Activated T-cell treated with anti-CD3 and anti-CD28 coated beads, Interleukin-2, amount 50 U/mL, for 72 hours (primary cell): ENCODE measurements at places on chromosomes 12 and 14.

DNA sequence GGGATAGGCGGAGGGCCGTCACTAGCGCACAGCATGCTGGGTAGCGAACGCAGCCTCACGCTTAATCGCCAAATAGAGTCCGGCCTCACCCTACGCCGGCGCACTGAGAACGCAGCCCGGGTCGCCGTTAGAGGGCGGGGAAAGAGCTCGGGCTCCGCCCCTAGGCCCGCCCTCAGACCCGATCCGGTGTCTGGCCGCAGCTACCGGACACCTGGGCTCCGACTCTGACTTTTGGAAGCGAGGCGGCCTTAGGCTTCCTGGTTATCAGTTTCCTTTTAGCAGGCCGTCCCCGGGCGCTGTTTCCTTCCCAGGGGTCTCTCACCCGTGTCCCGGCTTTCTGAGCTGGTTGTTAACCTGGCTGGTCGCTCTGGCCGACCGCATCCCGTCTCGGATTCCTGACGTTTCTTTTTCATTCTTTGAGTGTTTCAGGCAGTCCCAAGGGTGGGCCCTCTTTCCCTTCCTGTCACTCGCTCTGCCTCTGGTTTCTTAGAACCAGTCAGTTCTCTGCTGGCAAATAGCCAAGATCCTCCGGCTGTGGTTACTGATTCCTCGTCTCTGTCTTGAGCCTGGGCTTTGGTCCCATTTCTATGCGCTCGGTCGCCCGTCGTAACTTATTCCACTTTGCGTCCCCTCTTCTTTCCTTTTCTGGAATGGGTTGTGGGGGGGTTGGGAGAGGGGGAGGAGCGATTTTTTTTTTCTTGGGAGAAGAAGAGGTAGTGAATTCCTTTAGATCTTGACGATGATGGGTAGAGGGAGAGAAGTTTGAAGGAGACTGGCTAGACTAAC is 464 bp upstream of the STRN3 start:
- peaks cover 70% of the 10 kb centered on the region for H3K4me1 ChIP-seq
- H3K4me3 ChIP-seq = peak overlapping the region; percentile 97
- DNase-seq = peak; percentile 94
- H3K27me3 ChIP-seq = no peaks in the 10 kb centered on the region
- H3K36me3 ChIP-seq = peaks cover 5% of the 10 kb centered on the region
- H3K27ac ChIP-seq = peak overlapping the region; percentile 99

DNA sequence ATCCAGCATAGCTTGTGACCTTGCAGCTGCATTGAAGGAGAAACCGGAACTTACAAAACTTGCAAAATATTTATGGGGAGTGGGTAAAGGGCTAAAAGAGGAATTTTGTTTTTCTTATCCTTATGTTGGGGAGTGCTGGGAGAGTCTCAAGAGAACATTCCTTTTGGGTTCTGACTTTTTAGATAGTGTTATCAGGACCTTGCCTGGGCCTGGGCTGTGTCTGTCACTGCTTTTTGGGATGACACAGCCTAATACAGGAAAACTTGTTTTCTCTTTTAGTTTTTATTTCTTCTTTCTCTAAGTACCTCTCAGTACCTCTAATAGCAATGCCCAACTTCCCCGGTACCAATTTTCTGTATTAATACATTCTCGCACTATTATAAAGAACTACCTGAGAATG is 850.6 kb downstream of the RPS29 start:
- H3K4me1 ChIP-seq = no peaks in the 10 kb centered on the region
- no peak overlapping the region for H3K4me3 ChIP-seq
- H3K27me3 ChIP-seq = no peaks in the 10 kb centered on the region
- no peak overlapping the region for H3K27ac ChIP-seq
- H3K36me3 ChIP-seq = no peaks in the 10 kb centered on the region

DNA sequence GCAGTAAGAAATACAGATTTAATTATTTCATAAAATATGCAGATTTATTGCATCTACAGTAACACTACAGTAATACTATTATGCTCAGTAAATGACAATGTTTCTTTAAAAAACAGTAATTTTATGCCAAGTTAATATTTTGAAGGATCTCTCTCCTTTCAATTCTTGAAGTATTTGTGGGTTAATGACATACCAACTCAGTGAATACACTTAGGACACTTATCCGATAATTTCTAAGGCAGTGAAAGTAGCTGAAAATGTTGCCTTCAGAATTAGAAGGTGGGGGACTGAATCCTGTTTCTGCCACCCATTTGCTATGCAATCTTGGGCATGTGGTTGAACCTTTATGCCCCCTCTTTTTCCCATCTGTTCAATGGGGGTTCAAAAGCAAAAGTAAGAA is 24.8 kb upstream of the IFNG-AS1 start:
- no peaks in the 10 kb centered on the region for H3K27me3 ChIP-seq
- H3K4me1 ChIP-seq = no peaks in the 10 kb centered on the region
- no peak overlapping the region for H3K27ac ChIP-seq
- no peak for DNase-seq
- no peaks in the 10 kb centered on the region for H3K36me3 ChIP-seq

DNA sequence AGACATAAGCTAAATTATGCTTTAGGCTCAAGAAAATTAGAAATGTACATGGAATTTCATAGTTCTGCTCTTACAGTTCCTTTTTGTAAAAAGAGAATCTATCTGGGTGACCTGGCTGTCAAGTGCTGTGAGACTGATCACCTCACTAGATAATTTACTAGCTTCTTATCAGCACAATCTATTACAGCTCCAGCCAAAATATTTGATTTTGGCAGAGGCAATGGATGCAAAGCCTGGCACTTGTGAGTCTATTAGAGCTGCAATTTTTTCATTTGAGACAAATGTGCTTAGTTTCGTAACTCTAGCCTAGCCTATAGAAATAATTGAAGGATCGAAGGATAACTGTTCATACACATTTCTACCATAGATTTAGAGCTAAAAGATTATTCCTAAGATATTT is 927.5 kb downstream of the SLC6A15 start:
- H3K27me3 ChIP-seq = no peaks in the 10 kb centered on the region
- no peak overlapping the region for H3K27ac ChIP-seq
- DNase-seq = no peak
- no peak overlapping the region for H3K4me3 ChIP-seq
- no peaks in the 10 kb centered on the region for H3K4me1 ChIP-seq

DNA sequence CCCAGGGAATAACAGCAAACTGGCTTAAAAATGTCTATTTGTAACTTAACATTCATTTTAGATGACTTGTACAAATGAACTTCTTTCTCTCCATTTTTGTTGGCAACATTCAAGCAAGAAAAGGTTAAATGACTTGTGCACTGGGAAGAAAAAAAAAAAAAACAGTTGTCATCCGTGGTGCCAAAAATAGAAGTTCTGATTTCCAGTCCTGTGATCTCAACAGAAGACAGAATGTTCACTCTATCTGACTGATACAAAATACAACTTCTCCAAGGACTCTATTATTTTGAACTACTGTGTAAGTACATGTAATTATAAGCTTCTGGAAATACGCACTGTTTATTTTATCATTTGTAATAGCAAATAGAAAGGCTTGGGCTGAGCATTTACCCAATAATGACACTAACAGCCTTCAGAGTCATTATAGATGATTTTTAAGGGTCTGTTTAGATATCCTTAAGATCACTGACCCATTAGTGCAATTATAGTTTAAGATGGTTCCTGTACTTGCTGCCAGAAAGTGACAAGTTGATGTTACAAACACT is 59.9 kb downstream of the LIN7A start:
- no peaks in the 10 kb centered on the region for H3K36me3 ChIP-seq
- no peaks in the 10 kb centered on the region for H3K4me1 ChIP-seq
- no peak for DNase-seq
- no peaks in the 10 kb centered on the region for H3K27me3 ChIP-seq
- H3K27ac ChIP-seq = no peak overlapping the region

DNA sequence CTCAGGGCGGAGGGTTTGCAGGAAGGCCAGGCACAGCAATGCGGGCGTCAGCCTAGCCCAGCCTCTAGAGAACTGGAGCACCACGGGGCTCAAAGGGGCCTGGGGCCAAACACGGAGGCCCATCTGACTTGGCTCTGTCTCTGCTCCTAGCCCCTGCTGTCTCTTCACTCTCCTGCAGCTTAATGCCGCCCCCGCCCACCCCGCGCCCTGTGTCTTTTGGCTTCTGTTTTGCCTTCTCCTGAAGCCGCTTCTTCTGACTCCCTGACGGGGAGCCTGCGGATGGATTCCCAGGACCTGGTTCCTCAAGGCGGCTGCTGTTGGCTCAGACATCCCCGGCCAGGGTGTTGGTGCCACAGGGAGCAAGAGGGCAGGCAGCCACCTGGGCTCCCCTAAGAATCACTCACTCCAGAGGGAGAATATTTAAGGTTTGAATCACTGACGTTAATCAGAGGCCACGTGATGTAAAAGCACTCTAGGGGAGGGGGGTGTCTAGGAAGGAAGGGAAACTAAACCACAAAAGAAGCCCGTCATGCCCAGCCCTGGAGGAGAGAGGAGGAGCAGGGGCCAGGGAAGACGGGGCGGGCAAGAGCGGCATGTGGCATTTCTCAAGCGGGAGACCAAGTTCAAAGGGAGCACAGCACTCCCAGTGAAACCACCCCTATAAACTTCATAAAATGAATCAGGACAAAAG is 36.9 kb upstream of the PRMT8 start:
- no peak for DNase-seq
- H3K27ac ChIP-seq = no peak overlapping the region
- peaks cover 26% of the 10 kb centered on the region for H3K27me3 ChIP-seq

- peaks cover 44% of the 10 kb centered on the region for H3K4me1 ChIP-seq
- H3K36me3 ChIP-seq = peaks cover 16% of the 10 kb centered on the region
- peak; percentile 28 for DNase-seq
- peak overlapping the region; percentile 86 for H3K4me3 ChIP-seq
- H3K27me3 ChIP-seq = no peaks in the 10 kb centered on the region
Observed at GRCh38 chr14:92122351-92122677, 545 bp downstream of the CPSF2 start.

DNA sequence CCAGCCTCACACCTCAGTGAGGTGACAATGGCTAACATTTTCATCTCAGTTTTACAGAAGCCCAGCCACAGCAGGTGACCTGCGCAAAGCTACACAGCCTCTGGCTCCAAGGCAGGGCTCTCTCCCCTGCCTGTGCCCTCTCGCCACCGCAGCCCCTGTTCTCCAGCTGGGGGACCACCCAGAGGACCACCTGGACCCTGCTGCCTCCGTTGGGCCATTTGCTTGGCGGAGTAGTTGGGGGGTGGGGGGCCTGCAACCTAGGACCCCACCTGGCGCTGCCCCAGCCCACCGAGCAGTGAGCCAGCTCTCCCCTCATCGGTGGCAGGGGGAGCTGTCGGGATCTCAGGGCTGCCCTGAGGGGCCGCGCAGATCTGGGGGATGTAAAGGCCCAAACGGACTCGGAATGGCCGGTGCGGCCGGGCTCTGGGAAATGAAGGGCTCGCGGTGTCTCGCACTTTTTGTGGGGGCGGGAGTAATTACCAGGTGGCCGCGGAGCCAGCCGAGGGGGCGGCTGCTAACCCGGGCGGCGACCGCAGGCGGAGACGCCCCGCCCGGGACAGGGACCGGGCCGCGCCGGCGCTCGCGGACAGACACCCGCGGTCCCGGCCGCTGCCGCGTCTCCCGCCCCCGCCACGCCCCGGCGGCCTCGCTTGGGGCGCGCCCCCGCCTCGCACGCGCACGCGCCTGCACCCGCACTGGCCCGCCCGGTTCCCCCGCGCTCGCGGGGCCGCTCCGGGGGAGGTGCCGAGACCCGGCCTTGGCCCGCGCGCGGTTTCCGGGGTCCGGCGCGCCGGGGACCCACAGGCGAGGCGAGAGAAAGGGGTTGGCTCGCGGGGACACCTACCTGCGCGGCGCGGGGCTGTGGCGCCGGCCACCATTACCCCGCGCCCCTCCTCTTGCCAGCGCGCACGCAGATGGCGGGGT is 8.6 kb upstream of the GPR68 start:
- peak overlapping the region; percentile 51 for H3K27ac ChIP-seq
- H3K27me3 ChIP-seq = no peaks in the 10 kb centered on the region
- peaks cover 84% of the 10 kb centered on the region for H3K4me1 ChIP-seq
- peak; percentile 53 for DNase-seq
- H3K4me3 ChIP-seq = peak overlapping the region; percentile 75
- H3K36me3 ChIP-seq = peaks cover 5% of the 10 kb centered on the region

- no peak for DNase-seq
- H3K36me3 ChIP-seq = no peaks in the 10 kb centered on the region
- H3K27me3 ChIP-seq = no peaks in the 10 kb centered on the region
- H3K4me1 ChIP-seq = no peaks in the 10 kb centered on the region
- no peak overlapping the region for H3K4me3 ChIP-seq
- no peak overlapping the region for H3K27ac ChIP-seq
Observed at GRCh38 chr12:19369691-19370148, 69.6 kb upstream of the AEBP2 start.

DNA sequence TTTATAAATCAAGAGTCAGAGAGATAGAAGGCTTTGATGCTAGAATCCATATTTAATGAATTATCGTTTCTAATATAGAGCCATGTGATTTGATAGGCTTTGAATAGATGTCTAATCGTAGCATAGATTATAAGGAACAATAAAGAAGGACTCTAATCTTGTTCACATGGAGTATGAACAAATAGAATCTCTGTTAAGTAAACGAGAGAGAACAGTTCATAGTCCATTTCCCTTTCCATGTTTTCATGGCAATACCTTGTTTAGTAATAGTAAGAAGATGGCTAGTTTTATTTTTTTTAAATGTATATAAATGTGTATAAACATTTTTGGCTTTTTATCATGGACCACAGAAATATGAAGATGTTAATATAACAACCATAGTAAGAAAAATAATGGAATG is 32.3 kb upstream of the RAD51AP1 start:
- H3K27ac ChIP-seq = no peak overlapping the region
- peaks cover 32% of the 10 kb centered on the region for H3K4me1 ChIP-seq
- no peak for DNase-seq
- H3K27me3 ChIP-seq = no peaks in the 10 kb centered on the region

DNA sequence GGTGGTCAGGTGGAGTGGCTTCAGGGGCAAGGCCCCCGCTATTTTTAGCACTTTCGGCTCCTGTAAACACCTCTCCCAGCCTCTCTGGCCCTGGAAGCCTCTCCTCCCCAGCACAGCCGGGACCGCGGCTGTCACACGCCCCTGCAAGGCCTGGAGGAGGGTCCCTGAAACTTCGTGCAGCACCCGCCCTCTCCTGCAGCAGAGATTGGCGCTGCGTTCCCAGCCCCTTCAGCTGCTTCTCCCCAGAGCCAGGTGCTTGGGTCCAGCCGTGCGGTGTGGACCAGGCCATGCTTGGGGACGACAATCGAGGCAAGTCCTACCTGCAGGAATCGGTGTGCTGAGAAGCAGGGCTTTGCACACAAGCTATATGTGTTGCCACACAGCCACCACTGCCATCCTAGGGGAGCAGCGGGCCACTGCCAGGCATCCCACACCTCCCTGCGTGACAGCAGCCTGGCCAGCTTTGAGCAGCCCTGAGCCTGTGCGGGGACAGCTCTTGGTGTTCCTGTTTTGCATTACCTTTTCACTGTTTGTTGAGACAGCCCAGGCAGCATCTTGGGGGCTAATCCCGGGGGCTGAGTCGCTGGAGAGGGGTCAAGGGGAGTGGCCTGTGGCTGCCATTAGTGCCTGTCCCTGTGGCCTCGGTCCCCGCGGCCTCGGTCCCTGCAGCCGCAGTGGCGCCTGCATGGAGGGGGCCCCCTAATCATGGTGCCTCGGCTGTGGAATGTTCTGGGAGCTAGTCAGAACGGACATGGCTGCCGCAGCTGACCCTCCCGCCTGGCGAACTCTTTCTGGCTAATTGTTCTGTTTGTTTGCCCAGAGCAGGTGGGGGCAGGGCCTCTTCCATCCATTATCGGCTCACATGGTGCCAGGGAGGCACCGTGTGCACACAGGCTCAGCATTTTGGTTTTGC is 27.6 kb upstream of the TRAF3 start:
- no peak for DNase-seq
- H3K27ac ChIP-seq = no peak overlapping the region
- no peak overlapping the region for H3K4me3 ChIP-seq
- H3K27me3 ChIP-seq = no peaks in the 10 kb centered on the region

GRCh38 chr12:26499979-26500640 is 304.7 kb downstream of the SSPN start:
- H3K36me3 ChIP-seq = no peaks in the 10 kb centered on the region
- H3K27ac ChIP-seq = no peak overlapping the region
- no peaks in the 10 kb centered on the region for H3K4me1 ChIP-seq
- no peaks in the 10 kb centered on the region for H3K27me3 ChIP-seq
- DNase-seq = no peak
